Nucleus accumbens (tissue), 56 donors: ENCODE measurements at places on chromosomes 12 and 14.
A peak's percentile ranks its signal among the peaks of the same experiment; 100 is the strongest.

DNA sequence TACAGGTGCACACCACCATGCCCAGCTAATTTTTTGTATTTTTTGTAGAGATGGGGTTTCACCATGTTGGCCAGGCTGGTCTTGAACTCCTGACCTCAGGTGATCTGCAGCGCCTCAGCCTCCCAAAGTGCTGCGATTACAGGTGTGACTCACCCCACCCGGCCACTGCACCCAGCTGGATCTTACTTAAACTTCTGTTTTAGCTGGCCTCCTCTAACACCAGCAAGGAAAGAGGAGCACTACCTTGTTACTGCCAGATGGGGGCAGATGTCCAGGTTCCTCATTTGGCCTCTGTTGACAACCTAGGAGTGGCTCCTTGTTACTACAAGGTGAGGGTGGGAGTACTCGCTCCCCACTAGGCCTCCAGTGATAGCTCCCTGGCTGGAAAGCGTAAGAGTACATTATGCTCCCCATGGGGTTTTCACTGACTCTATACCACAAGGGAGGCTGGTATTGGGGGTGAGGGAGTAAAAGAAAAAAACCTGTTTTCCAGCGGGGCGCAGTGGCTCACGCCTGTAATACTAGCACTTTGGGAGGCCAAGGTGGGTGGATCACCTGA is 13.2 kb upstream of the ARF6 start:
- DNase-seq = no peak

DNA sequence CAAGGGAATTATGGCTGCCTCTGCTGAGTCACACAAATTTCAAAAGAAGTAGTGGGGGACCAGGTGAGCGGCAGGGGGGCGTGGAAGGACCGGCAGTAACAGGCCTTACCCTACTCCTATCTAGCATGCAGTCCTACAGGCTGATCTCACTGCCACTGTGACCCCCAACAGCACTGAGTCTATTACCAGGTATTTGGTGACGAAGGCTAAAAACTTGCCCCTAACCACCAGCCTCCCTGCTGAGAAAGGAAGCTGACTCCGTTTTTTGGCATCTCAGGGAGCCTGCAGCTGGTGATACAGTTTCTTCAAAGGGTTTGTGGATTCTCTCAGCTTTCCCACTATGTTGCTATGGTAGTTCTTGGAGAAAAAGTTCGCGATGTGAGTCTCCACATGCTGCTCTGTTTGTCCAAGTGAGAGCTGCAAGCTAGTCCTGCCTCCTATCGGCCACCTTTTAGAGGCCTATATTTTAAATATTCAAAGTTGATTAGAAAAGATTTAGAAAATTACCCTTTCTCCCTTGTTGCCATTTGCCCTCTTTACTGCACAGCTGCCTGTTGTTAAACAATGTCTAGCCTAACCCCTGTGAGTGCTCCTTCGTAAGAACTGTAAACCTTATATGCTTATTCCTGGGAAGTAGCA is 57.1 kb upstream of the SLCO1B1 start:
- DNase-seq = no peak

DNA sequence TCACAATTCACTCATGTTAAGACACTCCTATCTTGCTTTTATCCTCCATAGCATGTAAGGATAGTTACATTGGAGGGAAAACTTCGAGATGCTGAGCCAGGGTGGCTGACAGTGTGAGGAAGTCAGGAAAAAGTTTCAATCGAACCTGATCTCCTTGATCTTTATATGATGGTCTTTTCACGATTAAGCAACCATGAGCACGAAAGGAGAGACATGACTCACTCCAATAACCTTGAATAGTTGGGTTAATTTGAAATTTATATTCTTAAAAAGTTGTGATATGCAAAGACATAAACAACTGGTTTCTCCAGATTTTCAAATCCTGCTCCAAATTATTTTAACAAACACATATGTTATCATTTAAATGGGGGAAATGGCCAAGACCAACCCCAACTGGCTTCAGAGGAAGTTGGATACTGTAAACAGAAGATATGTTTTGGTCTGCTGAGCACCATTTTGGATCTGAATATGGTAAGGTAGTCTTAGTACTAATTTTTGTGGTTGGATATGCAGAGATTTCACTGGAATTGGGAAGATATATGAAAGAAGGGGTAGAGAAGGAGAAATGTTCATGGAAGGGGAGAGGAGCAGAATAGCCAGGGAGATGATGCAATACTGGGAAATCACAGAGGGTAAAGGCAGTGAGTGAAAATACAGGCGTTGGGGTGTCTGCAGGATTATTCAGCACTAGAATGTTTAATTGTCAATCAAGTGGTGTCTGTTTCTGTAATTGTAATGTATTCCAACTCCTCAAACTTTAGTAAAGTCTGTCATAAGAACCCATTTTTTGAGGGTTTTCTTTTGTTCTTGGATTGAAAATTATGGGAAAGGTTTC is 185.2 kb upstream of the SLC38A2 start:
- DNase-seq = no peak

- no peak for DNase-seq
Observed at GRCh38 chr14:54116972-54117371, 160.3 kb upstream of the BMP4 start.

- DNase-seq = no peak
Observed at GRCh38 chr12:65606008-65606766, 218.1 kb upstream of the HMGA2 start.

DNA sequence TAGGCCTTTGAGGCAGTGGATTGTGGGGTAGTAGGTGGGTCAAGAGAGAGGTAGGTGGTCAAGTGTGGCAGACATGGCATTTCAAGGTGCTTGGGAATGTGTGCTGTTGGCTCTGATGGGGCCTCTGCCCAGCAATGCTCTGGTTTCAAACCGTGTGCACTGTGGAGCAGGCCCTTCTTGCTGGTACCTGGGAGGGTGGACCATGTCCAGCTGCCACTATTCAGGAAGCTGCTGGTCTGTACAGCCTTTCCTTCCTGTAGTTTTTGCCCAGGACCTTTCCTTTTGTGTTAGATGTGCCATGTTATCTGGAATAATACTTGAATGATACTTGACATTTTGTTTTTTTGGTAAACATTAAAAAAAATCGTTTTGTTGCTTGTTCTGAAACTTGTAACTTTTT is 14.8 kb downstream of the RIMKLB start:
- no peak for DNase-seq

GRCh38 chr14:76109087-76109880 is 42.4 kb upstream of the GPATCH2L start:
- no peak for DNase-seq

DNA sequence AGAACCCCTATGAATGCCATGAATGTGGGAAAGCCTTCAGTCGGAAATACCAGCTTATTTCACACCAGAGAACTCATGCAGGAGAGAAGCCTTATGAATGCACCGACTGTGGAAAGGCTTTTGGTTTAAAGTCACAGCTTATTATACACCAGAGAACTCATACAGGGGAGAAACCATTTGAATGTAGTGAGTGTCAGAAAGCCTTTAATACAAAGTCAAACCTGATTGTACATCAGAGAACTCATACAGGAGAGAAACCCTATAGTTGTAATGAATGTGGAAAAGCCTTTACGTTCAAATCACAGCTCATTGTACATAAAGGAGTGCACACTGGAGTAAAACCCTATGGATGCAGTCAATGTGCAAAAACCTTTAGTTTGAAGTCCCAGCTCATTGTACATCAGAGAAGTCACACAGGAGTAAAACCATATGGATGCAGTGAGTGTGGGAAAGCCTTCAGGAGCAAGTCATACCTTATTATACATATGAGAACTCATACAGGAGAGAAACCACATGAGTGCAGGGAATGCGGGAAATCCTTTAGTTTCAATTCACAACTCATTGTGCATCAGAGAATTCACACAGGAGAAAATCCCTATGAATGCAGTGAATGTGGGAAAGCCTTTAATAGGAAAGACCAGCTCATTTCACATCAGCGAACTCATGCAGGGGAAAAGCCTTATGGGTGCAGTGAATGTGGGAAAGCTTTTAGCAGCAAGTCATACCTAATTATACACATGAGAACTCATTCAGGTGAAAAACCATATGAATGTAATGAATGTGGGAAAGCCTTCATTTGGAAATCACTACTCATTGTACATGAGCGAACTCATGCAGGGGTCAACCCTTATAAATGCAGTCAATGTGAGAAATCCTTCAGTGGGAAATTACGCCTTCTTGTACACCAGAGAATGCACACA is 22.3 kb downstream of the ZNF268 start:
- no peak for DNase-seq

- no peak for DNase-seq
Observed at GRCh38 chr14:100054316-100055075, 10.7 kb upstream of the EVL start.

DNA sequence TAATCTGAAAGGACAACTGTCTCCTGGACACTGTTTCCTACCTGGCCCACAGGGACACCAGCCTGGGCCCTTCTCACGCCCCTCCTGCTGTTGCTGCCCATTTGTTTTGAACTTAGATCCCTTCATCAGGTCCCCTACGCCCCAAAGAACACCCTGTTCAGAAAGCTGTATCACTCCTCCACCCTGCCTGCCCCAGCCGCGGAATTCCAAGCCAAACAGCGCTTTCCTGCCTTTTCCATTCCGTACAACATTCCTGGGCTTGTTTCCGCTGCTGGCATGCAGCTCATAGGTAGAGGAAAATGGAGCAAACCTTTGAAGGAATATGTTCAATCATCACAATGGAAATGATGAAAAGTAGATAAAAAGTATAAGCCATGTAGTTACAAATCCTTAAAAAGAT is 12.8 kb upstream of the GSG1 start:
- DNase-seq = no peak

DNA sequence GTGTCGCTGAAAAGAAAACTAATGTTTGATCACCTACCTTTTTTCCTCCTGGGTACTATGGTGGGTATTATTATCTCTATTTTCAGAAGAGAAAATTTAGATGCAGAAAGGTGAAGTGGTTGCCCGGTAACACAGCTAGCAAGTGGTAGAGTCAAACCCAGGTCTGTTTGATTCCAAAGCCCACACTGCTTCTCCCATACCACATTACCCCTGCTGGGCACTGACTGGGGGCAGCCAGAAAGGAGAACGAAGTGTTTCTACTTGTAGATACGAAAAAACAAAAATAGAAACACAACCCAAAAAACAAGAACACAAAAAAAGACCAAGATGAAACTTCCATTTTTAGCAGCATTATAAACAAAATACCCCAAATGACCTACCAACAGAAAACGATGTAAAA is 142.2 kb downstream of the SLC41A2 start:
- DNase-seq = no peak

GRCh38 chr14:102046337-102047278 is 40.2 kb downstream of the HSP90AA1 start:
- DNase-seq = peak; percentile 76

GRCh38 chr12:11070999-11071398 is 8.9 kb upstream of the TAS2R46 start:
- no peak for DNase-seq

- peak; percentile 43 for DNase-seq
Observed at GRCh38 chr12:6450869-6451347, 934 bp upstream of the TAPBPL start.

GRCh38 chr12:25715102-25715501 is 162.0 kb upstream of the LMNTD1 start:
- DNase-seq = no peak

DNA sequence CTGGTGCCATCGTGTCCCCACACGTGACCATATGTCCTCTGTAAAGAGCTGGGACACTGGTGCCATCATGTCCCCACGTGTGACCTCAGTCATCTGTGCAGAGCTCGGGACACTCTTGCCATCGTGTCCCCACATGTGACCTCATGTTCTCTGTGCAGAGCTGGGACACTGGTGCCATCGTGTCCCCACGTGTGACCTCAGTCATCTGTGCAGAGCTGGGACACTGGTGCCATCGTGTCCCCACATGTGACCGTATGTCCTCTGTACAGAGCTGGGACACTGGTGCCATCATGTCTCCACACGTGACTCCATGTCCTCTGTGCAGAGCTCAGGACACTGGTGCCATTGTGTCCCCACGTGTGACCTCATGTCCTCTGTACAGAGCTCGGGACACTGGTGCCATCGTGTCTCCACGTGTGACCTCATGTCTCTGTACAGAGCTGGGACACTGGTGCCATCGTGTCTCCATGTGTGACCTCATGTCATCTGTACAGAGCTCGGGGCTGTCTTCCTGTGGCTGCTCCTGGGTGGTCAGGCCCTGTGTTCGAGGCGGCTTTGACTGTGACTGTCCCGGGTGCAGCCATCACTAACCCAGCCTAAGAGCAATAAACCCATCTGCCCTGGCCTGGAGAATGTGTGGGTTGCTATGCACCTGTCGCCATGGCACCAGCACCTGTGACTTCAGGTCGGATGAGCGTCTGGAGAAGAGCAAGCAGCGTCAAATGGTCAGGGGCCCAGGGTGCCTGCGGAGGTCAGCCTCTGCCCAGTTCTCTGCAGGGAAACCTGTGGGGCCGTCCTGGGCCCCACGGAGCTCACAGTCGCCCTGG is 334.4 kb downstream of the ADGRD1 start:
- DNase-seq = no peak

- DNase-seq = no peak
Observed at GRCh38 chr12:108237272-108237671, 101.8 kb downstream of the CMKLR1 start.

- DNase-seq = peak; percentile 82
Observed at GRCh38 chr14:90491221-90491885, 94.5 kb downstream of the CALM1 start.

GRCh38 chr14:102373110-102373509 is 10.4 kb downstream of the TECPR2 start:
- DNase-seq = no peak

DNA sequence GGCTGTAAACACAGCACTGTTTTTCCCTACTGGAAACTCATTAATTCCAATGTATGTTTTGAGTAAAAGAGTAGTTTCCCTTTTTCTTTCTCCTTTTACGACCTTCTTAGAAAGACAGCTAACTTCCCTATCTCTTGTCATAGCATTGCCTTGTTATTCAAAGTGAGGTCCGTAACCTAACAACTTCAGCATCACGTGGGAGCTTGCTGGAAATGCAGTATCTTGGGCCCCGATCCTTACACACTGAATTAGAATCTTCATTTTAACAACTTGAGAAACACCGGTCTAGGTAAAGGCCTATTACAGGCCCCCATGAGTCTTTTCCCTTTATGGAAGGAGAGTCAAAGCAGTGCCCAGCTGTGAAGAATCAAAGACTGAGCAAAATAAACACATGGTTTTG is 230.7 kb upstream of the PRKD1 start:
- no peak for DNase-seq

DNA sequence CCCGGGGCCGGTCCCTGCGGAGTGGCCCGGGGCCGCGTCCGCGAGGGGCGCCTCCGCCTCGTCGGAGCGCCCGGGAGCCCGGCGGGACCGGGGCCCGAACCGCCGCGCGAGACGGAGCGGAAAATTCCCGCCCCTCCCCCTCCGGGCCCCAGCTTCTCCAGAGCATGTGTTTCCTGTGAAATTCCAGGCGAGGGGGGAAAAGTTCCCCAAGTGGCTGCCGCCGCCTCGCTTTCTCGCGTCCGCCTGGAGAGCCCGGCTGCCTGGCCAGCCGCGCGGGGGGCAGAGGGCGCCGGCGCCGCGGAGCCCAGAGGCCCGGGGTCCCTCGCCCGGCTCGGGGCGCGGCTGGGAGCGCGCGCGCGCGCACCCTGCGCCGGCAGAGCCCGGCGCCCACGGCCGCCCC is 904 bp downstream of the CACNA1C start:
- no peak for DNase-seq

GRCh38 chr14:104274806-104275205 is 136.4 kb downstream of the KIF26A start:
- no peak for DNase-seq

- no peak for DNase-seq
Observed at GRCh38 chr14:68656452-68656851, 136.4 kb downstream of the ZFP36L1 start.

- DNase-seq = peak; percentile 6
Observed at GRCh38 chr12:52691076-52691840, 11.1 kb upstream of the KRT1 start.

- no peak for DNase-seq
Observed at GRCh38 chr14:53043027-53043581, 92.3 kb upstream of the FERMT2 start.
